ENCODE measurements at places on chromosomes 12 and 14.

- DNase-seq, result no peak
These were observed 22.4 kb downstream of the PALS1 start for GRCh38 chr14:67263499-67264149.

DNA sequence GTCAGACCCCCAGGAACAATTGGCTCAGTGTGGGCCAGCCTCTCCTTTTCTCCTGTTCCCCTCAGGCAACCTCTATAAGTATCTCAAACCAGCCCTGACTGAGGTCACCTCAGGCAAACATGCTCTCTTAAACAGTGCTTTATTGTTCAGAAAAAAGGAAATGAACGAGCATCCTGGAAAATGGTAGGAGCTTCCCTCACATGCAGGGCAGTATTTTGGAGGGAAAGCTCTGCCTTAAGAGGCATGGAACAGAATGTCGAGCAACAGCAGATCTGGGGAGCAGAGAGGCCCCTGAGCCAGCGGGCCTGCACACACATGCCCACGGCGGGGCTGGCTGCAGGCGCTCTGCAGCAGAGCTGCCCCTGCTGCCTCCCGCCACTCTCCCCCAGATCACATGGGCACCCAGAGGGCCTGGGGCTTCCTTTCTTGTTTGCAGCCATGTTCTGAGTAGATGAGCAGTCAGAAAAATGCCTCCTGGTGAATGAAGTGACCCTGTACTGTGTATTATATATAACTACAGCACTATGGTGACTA lies 42.0 kb downstream of the MOK start:
- DNase-seq, result peak; percentile 72

GRCh38 chr12:57927086-57927485 lies 14.3 kb upstream of the ATP23 start:
- DNase-seq, result no peak

DNA sequence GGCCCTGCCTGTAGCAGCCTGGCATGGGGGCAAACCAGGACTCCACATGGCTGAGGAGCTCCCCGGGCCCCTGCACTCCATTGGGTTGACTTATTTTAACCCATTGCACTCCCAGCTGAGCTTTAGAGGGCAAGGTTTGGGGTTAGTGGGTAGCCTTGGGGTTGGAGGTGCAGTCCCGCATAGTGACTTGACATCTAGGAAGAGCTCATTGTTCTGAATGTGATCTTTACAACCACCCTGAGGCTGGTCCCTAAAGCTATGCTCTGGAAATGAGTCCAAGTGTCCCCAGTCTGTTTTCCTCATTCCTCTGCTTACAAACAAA lies 36.4 kb downstream of the NFKBIA start:
- no peak for DNase-seq

DNA sequence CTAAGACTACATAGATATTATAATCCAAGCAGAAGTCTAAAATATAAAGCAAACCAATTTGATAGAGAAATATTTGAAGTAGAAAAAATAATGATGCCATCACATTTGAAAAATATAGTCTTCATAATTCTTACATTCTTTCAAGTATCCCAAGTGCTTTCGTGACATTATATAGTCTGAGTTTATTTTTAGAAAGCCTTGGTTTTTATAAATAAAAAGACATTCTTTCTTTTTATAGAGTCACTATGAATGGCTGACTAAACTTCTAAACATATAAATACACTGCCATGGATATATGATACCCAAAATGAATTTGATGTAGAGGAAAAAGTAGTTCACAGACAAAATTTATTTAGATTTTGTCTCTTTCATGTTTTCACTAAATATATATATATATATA lies 135.1 kb upstream of the PDZRN4 start:
- no peak for DNase-seq

GRCh38 chr14:58501214-58501816 lies 73.8 kb downstream of the KIAA0586 start:
- DNase-seq, result peak; percentile 84

DNA sequence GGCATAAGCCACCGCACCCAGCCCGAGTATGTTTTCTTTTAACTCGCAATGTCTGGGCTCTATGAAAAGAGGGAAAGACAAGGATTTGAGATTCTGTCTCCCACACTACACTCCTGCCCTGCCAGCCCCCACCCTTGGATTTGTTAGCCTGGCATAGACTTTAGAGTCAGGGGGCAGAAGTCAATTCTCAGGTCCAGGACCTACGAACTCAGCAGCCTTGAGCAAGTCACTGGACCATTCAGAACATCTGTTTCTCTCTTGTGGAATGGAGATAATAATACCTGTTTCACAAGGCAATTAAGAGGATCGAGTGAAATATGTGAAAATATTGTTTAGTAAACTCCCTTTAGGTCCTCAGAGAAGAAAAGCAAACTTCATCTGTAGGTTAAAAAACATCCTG lies 66.1 kb upstream of the FUT8 start:
- no peak for DNase-seq

GRCh38 chr12:51910168-51910567 lies 2.9 kb downstream of the ACVRL1 start:
- DNase-seq, result no peak

DNA sequence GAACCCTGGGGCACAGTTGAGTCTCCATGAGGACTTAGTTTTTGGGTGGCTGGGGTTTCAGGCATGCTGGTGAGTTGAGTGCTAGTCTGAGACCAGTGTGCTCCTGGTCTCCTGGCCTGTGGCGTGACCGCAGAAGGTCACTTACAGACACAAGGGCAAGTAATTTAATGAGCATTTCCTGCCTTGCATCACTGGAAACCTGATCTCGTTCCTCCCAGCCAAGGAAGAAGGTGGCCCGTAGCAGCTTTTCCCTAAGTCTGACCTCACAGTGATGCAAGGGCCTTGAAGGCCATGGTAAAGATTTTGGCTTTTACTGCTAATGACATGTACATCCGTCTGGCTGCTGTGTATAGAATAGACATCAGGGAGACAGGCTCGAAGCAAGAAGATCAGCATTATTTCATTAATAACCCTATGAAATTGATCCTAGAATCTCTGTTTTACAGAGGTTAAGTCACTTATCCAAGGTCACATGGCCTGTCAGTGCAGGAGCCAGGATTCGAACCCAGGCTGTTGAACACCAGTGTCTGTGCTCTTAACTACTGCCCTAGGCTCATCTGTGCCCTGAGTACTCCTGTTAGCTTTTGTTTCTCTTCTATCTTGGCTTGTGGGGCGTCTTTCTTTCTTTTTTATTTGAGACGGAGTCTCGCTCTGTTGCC lies 4.6 kb downstream of the TMEM120B start:
- no peak for DNase-seq

GRCh38 chr14:104892531-104893434 lies 27.7 kb downstream of the CEP170B start:
- no peak for DNase-seq
